ENCODE measurements at places on chromosomes 7 and 10.

- DNase-seq: no peak
These were observed 473.3 kb downstream of the GATA3 start for GRCh38 chr10:8527773-8528172.

GRCh38 chr7:41628901-41629300 lies 74.0 kb downstream of the INHBA start:
- peak; percentile 67 for DNase-seq

DNA sequence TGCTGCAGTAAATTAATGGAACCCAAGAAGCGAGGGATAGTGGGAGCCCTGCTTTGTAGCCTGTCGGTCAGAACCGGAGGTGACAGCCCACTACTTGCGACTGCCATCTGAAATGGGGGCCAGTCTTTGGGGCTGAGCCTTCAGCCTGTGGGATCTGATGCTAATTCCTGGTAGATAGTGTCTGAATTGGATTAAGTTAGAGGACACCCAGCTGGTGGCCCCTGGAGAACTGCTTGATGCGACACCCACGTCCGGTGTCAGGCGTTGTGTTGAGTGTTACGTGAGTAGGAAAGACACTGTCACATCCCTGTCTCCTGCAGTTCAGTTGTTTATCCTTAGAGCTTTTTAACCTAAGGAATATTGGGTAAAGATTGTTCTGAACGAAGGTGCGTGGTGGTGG lies 5.0 kb downstream of the EIF3B start:
- no peak for DNase-seq

- peak; percentile 72 for DNase-seq
These were observed 89.0 kb downstream of the AASS start for GRCh38 chr7:122055073-122055472.

DNA sequence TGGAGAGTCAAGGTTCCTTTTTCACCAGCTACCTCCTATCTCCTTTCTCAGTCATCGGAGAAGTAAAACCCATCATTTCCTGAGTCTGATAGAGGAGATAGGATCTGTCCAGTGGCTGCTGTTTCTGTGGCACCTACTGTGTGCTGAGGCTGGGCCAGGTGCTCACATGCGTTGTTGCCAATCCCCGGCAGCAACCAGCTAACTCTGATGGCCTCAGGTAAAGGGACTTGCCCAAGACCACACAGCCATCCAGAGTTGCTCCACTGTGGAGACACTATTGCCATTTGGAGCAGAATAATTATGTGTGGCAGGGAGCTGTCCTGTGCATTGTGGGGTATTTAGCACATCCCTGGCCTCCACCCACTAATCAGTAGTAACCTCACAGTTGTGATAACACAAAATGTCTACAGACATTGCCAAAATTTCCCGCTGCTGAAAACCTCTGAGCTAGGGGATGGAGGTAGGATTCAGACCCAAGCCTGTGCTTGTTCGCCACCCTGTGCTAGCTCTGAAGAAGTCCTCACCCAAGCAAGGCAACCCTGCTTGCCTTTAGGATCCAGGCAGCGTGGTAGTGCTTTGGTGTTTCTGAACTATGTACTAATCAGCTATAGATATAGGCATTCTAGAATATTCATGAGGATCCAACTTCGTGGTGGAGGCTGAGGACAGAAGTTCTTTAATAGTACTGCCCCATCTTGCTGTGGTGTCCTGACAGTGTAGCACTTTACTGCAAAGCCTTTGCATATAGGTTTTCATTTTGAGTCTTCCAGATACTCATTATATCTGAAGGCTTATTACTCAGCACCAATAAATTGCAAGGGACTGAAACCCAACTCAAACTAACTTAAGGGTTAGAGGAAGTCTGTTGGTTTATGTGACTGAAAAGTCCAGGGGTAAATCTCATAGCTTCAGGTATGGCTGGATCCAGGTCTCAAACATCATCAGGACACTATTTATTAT lies 164.6 kb downstream of the GRK5 start:
- no peak for DNase-seq

- DNase-seq: no peak
These were observed 11.0 kb downstream of the GLCCI1 start for GRCh38 chr7:7979558-7979957.

GRCh38 chr10:130812381-130813148 lies 499.0 kb downstream of the TCERG1L start:
- DNase-seq: no peak

GRCh38 chr7:43591558-43592180 lies 8.8 kb downstream of the STK17A start:
- peak; percentile 86 for DNase-seq

DNA sequence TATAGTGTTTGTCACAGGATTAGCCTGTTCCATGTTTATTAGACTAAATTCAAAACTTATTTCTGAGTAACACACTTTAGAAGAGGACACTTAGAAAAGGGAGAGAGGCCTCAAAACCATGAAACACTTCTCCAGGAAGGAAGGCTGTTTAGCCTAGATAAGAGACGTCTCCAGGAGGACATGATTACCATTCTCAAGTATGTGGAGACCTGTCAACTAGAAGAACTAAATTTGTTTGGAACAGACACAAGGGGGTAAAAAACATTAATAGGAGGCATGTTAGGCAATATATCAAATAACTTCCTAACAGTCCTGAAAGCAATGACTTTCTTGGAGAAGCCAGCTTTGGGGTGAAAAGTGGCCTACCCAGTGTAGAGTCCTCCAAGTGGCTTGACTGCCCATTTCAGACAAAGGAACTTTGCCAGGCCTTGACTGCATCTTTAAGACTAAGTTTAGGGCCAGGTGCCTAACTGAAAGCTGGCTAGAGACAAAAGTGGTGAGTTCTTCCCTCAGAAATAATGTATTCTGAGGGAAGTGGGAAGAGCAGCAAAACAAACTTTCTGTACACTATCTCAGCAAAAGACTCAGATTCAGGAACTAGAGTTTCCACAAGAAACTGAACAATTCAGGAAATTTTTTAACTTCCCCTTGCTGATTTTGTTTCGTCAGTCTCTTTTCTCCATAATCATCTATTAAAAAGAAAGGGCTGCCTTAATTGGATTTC lies 11.8 kb downstream of the NCOA4 start:
- no peak for DNase-seq

DNA sequence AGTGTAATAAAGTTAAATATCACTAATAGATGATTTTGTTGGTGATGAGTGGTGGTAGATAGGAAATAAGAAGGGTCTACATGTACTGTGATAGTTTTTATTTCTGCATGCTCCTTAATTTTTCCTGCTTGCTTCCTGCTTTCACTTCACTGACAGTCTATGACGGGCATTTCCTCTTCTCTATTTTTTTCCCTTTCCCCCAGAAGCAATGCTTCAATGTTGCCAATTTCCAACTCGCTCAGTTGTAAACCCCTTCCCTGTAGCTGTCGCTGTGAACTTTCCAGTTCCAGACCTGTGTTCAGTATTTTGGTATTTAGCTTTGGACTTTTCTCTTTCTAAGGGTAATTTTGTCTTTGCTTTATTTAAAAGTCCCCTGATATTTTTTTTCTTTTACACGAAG lies 123.5 kb upstream of the AGR3 start:
- no peak for DNase-seq

DNA sequence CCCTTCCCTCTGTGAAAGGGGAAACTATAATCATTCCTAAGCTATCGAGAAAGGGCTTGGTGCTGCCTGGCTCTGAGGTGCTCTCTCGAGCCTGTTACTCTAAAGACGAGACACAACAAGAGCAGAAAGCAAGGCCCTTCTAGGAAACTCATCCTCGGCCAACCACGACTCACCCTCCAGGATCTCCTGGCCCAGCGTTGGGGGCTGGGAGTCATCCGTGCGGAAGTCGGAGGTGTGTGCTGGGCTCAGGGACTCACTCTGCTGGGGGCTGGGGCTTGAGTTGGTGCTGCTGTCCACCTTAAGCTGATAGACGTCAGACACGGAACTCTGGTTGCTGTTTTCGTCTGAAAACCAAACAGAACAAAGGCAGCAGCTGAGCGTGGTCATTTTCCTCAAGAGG lies 17.6 kb upstream of the BAZ1B start:
- DNase-seq: no peak

DNA sequence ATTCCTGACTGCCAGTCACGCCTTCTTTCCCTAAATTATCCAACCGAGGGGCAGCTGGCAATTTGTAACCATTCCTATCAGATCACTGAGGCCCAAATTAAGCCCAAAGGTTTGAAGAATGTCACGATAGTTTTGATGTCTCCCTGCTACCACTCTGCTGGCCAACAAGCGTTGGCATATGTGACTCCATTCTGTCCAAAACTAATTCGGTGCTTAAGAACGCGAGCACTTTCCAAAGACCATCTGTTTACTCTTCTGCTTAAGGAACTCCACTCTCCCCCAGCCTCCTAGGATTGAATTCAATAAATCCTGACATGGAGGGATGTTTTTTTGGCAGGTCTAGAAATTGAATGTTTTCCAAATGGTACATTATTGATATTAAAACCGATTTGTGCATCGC lies 131.5 kb upstream of the CTBP2 start:
- DNase-seq: no peak

- no peak for DNase-seq
These were observed 137.8 kb downstream of the CHRM2 start for GRCh38 chr7:137006293-137006692.

- no peak for DNase-seq
These were observed 11.5 kb downstream of the OR6B1 start for GRCh38 chr7:144011458-144012230.

- DNase-seq: no peak
These were observed 181.1 kb downstream of the ST7 start for GRCh38 chr7:117134411-117134810.

DNA sequence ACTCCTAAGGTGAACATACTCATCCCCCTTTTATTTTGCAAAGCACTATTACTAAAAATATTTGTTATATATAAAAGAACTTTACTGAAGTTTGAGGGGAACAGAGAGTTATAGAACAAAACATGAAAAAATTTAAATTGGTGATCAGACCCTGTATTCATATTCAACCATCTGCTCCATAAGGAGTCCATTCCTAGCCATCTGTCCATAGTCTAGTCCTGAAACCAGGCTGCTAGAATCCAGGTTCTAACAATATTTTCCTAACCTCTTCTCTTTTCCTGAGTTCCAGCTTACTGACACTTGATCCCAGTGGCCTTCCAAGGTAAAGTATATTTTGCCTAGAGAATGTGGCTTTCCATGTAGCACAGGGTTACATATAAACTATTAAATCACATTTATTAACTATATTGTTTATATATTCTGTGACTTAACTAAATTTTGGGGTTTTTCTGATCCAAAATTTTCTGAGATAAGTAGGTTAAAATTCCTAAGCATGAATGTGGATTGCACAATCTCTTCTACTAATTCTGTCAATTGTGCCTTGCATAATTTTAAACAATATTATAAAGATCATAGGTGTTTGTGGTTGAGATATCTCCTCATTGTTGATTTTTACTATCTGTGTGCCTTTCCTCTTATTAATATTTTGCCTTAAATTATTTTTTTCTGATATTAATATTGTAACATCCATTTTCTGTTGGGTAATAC lies 137.6 kb upstream of the MAGI2 start:
- DNase-seq: no peak

DNA sequence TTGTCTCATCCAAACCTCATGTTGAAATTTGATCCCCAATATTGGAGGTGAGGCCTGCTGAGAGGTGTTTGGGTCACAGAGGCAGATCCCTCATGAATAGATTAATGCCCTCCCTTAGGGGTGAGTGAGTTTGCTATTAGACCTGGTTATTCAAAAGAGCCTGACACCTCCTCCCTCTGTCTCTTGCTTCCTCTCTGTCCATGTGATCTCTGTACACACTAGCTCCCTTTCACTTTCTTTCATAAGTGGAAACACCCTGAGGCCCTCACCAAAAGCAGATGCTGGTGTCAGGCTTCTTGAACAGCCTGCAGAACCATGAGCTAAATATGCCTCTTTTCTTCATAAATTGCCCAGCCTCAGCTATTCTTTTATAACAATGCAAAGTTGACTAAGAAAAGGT lies 447.1 kb downstream of the MDFIC start:
- DNase-seq: no peak

DNA sequence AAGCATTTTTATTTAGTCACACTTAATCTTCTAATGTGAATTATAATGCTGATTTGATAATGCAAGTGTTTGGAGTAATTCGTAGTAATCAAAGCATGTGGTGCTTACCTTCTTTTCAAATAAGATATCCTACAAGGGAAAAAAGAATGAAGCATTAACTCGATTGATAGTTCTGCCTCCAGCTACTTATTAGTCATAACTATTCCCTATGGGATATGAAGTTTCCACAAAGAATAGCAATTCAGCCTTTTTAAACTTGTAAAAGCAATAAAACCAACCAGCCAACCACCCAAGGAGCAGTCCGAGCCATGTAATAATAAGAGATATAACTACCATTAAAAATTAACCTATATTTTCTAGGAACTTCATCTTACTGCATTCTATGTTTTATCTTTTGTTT lies 11.6 kb downstream of the COL28A1 start:
- DNase-seq: no peak

DNA sequence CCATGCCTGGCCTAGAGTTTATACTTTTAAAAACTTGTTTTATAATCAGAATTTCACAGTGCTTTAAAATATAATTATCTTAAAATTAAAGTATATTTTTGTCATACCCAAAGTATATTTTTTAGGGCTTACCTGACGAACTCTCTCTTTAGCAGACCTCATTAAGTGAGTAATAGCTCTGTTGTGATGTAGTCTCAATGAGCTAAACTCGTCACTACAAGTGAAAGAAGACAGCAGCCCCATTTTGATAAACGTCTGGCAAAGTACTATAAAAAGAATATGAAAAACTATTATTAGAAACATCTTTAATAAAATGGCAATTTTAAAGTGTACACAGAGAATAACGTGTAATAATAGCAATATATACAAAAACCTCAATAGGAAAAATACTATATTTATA lies 18.6 kb downstream of the ANKRD61 start:
- DNase-seq: no peak

GRCh38 chr10:113292743-113293142 lies 260.1 kb upstream of the HABP2 start:
- no peak for DNase-seq

DNA sequence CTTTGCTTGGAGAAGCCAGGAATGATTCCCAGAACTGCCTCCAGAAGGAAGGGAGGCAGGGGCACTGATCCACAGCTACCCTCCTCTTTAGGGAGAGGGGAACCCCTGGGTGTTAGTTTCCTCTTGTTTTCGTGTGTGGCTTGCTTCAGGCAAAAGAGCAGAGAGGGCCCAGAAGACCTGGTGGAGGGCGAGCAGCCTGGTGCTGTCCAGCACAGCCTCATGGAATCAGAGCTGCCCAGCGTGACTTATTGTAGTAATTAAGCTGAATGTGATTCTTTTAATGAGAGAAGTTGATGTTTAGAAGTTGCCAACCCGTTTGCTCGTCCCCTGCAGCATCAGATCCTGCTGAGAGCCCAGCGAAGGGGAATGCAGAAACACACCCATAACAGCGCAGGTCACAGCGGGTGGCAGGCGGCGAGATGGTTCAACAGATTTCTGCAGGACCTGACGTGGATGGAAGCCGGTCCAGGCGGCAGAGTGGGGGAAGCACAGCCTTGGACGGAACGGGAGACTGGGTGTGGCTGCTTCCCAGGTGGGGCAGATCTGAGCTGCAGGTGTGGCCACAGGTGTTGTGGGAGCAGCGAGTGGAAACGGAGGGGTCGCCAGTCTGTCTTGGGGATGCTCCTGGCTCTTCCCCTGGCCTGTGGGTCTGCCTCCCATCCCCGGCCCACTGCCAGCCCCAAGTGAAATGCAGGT lies 53.7 kb upstream of the SHH start:
- DNase-seq: no peak

GRCh38 chr7:111982804-111983203 lies 223.4 kb downstream of the DOCK4 start:
- no peak for DNase-seq

GRCh38 chr7:94212160-94212559 lies 182.5 kb upstream of the COL1A2 start:
- no peak for DNase-seq

Data from bronchial epithelial cell (primary cell).